Thymus (tissue), 14 donors: ENCODE measurements at places on chromosomes 11 and 22. TPM values are rescaled to one million over a fixed set of nuclear protein-coding genes. Genes with fewer than 3 reads are reported as not detected.

RFPL1 gene
- 0.05 TPM for polyA plus RNA-seq

DDI1 gene
- not detected for polyA plus RNA-seq

PRODH gene
- polyA plus RNA-seq, result 2.9 TPM

TIGD3 gene
- polyA plus RNA-seq, result 1.9 TPM

VSIG10L2 gene
- 0.84 TPM for polyA plus RNA-seq

GLB1L2 gene
- polyA plus RNA-seq, result 0.46 TPM

CD151 gene
- 82.3 TPM for polyA plus RNA-seq

PRDM11 gene
- polyA plus RNA-seq, result 2.1 TPM

GRAMD1B gene
- polyA plus RNA-seq, result 4.8 TPM

SLC17A6 gene
- 0.07 TPM for polyA plus RNA-seq

PANX2 gene
- 1.6 TPM for polyA plus RNA-seq
